Right atrium auricular region (tissue), 2 donors: ENCODE measurements at places on chromosomes 3 and 15.

DNA sequence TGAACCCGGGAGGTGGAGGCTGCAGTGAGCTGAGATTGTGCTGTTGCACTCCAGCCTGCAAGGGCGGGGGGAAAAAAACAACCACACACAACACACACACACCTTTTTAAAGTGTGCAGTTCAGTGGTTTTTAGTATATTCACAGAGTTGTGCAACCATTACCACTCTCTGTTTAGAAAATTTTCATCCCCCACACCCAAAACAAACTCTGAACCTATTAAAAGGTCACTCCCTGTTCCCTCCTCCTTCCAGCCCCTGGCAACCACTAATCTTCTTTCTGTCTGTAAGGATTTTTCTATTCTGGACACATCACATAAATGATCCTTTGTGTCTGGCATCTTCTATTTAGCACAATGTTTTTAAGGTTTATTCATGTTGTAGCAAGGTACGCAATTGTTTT, 159.1 kb downstream of the ATG7 start:
- DNase-seq: no peak

DNA sequence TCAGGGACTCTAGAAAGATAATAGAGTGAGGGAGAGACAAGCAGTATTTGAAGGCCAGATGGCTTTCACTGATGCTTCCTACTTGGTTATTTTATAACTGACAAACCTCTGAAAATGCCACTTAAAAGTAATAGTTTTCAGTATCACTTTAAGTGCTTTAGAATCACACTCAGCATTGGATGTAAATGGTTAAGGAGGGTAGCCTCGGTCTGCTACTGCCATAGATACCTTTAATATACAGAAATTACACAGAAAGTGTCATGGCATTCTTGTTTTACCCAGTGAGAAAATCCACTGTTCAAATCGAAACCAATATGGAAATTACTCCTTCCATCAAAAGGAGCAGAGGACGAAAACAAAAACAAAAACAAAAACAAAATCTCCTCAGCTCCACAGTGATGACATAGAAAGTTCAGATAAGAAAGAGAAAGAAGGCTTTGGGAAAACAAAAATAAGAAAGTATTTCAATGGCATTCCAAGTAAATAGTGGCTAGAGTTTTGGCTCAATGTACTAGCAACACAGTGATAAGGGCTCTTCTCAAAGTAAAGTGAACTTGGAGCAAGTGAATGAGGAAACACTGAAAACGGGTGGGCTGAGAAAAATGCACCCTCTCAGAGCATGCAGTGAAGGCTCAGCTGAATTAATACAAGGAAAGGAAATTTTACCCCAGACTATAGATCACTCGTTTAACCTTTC, 43.2 kb upstream of the CD47 start:
- no peak for DNase-seq

DNA sequence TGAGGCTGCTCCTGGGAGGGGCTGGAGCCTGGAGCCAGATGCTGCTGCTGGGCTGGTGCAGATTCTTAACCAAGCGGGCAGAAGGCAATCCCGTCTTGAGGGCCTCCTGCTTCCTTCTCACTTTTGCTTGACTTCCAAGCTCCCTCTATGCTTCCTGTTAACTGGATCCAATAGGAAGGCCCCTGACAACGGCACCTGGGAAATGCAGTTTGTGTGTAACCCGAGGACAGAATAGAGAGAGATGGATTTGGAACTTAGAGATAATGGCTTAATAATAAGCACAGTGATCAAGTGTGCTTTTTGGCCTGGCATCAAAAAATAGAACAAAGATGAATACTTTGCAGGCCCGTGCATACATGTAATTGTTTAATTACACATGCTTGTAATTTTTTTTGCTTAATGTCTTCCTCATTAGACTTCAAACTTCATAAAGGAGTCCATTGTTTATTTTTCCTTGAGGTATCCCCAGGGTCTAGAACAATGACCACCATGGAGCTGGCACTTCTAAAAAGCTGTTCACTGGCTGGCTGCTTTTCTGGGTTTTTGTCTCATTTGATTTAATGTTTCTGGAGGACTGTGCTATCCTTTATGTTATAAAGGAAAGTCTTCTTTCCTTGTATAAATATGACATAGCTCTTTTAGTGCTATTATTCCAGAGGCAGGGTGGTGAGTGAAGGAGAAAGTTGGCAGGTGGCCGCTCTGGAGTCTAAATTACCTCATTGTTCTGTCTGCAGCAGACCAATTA, 63.3 kb upstream of the MITF start:
- no peak for DNase-seq

- DNase-seq: no peak
Observed at GRCh38 chr3:134076851-134077250, 47.1 kb upstream of the SLCO2A1 start.

DNA sequence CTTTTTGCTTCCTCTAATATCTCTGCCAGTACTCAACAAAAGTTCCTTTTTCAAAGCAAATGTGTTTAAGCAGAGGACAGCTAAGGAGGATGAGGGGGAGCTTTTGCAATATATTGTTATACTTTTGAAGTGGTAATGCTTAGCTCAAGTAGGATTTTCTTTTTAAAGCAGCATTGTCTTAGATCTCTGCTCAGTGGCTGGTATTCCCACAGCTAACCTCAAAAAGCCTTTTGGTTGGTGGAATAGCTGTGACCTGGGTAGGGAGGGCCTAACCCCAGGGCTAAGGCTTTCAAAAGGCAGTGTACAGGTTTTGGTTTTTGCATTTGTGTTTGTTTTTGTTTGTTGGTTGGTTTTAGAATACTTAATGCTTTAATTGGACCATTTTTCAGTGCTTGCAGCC, 76.1 kb downstream of the UBP1 start:
- DNase-seq: no peak

GRCh38 chr3:119944091-119944490, 150.2 kb downstream of the GSK3B start:
- no peak for DNase-seq

- no peak for DNase-seq
Observed at GRCh38 chr3:186073641-186074040, 35.2 kb downstream of the ETV5 start.

DNA sequence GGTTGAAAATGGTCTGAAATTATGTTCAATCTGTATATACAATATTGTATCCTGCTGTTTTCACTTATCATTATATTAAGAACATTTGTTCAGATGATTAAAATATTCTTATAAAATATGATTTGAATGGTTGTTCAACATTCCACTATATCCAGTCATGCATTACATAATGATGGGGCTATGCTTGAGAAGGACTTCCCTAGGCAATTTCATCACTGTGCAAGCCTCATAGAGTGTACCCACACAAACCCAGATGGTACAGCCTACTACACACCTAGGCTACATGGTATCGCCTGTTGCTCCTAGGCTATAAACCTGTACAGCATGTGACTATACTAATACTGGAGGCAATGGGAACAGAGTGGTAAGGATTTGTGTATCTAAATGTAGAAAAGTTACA, 30.5 kb downstream of the SLC7A14 start:
- no peak for DNase-seq

- no peak for DNase-seq
Observed at GRCh38 chr3:25090698-25091453, 337.2 kb upstream of the RARB start.

- DNase-seq: no peak
Observed at GRCh38 chr3:66585520-66586095, 84.8 kb upstream of the LRIG1 start.

DNA sequence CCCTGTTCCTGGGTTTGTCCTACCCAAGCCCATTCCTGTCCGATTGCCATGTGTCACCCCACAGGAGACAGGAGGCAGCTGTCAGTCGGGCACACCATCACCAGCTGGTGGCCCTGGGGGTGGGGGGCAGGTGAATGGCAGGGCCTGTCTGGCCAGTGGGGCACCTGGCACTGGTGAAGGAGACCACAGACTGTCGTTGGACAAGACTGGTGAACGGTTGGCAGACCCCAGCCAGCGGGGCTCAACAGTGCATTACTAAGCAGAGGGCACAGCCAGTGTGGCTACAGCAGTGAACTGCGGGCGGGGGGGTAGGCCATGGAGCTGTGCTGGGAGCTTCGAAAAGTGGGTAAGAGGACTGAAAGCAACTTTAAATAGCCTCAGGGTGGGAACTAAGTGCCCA, 2.1 kb downstream of the SEMA7A start:
- DNase-seq: no peak

DNA sequence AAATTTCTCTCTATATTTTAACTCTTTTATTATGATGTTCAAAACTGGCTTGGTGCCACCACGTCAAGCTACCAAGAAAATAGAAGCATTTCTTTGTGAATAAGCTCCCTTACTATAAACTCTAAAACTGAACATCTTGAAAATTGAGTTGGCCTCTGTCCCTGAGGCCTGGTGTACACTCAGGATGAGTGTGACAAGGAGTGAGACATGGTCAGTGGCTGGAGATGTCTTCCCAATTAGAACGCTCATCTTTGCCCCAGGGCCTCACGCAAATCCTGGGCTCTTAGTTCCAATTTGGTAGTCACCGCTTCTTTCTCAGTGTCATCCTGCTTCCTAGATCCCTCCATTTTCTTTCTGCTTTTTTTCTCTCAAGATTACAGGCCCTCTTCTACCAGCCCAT, 26.2 kb downstream of the SLC2A2 start:
- no peak for DNase-seq

DNA sequence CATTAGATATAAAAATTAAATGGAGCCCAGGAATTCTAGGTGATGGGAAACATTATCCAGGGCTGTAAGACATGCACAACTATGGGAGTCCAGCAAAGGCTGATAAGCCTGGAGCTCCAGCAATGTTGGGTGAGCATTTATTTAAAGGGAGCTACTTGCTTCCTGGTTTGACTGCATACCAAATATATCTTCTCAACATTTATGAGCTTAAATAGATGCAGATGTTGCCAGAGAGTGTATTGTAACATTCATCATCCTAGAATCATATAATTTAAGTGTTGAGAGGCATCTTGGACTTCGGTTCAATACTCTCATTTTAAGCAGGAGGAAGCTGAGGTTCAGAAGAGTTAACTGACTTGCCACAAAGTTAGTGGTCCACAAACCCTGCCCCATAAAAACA, 12.2 kb upstream of the POLR2M start:
- no peak for DNase-seq

DNA sequence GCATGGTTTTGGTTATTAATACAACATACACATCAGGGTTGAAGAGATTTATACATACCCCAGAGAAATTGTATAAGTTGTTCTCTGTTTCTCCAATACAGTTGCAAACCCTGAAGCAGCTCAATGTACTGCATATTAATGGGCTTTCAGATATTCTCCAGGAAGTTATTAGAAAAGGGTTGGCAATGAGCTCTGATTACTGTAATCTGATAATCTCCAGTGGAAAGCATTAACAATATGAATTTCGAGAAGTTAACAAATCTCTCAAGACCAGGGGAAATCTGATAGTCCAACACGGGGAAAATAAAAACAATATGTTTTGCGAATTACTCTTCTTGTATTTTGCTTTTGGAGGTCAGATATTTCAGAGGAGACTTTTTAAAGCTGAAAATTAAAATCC, 950.1 kb downstream of the TBL1XR1 start:
- no peak for DNase-seq

GRCh38 chr3:189108067-189108466, 63.7 kb upstream of the TPRG1 start:
- DNase-seq: no peak

- DNase-seq: no peak
Observed at GRCh38 chr3:143849854-143850549, 1.7 kb upstream of the SLC9A9 start.
